Activated T-cell treated with anti-CD3 and anti-CD28 coated beads, Interleukin-2, amount 50 U/mL, for 72 hours (primary cell): ENCODE measurements at places on chromosomes 3 and 15. TPM values are rescaled to one million over a fixed set of nuclear protein-coding genes. Genes with fewer than 3 reads are reported as not detected.

DNA sequence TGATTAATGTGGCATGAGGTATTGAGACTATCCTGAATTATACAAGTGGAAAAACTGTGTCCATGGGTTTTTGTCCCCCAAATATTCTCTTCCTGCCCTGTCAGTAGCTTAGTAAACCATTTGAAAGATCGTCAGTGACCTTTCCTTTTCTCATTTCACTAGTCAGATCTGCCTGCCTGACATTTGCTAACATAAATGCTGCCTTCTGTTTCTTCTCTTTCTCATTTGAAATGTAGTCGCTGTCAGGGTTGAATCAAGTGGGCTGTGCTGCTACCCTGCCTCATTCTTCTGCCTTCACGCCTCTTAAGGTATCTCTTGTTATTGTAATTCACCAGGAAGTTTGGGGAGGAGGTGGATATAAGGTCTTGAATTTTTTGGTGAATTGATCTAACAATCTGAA lies 67.5 kb downstream of the LRCH3 start:
- DNase-seq = no peak

DNA sequence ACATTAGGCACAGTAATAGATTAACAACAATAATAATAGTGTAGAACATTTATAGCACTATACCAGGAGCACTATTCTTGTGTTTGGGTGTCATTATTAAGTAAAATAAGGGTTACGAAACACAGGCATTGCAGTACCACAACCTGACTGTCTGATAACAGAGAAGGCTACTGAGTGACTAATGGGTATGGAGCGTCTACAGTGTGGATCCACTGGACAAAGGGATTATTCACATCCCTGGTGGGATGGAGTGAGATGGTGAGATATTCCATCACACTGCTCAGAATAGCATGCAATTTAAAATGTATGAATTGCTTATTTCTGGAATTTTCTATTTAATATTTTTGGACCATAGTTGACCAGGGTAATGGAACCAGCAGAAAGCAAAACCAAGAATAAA lies 18.2 kb downstream of the MINDY4B start:
- no peak for DNase-seq

DNA sequence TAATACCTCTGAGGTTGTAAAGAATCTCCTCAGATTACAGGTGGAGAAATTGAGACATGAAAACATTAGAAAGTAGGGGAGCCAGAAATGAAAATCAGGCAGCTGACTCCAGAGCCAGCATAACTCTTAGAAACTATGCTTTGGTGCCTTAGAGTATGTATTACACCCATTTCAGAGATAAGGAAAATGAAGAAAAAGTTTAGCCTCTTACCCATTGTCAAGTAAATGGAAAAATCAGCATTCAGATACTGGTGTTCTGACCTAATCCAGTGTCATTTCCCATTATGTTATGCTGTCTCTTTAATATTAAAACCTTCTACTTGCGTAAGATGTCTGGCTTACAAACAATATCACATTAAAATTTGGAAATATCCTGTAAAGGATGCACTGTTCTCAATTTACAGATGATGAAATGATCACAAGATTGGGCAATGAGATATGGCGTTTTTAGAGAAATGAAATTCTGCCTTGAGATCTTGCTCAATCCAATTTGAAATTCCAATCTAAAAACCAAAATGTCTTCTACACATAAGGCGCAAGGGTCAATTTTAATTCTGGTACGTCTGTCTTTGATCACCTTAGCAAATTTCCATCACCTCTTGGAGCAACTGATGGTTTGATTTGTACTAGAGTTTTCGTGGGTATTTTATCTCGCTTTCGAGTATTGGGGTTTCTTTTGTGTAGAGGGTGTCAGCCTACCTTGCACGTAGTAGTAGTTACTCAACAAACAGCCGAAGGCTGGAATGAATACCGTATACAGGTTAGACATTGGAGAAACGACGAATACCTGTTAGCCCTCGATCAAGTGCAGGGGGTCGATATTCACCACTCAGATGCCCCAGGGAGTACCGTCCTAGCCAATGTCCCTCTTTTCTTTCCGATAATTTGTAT lies 902 bp upstream of the ZCWPW2 start:
- peak; percentile 1 for DNase-seq

DNA sequence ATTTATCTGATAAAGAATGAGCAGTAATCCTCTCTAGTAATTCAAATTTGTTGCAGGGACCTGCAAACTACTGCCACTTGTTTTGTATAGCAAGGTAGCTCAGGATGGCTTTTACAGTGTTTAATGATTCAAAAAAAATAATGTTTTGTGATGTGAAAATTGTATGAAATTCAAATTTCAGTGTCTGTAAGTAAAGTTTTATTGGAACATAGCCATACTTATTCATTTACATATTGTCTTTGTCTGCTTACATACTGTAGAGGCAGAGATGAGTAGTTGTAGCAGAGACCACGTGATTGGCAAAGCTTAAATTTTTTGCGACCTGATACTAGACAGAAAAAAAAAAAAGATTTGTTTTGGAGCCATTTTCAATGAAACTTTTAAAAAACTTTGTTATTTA lies 6.5 kb upstream of the UTS2B start:
- DNase-seq = no peak

DNA sequence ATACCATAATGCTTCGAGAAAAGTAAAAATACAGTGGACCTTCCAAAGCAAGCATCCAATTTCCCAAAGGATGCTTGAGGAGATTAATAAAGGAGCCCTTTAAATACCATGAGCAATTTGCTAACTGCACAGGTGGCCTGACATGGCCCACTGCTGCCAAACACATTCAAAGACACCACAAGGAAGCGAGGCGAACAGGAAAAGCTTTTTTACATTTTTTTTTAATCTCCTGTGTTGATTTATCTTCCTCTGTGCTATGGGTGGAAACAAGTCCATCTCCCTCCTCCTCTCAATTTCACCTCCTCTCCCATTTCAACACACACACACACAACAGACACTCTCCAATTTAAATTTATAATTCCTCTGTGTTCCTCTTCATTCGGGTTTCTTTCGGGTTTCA lies 243.4 kb downstream of the IGSF11 start:
- DNase-seq = no peak

DNA sequence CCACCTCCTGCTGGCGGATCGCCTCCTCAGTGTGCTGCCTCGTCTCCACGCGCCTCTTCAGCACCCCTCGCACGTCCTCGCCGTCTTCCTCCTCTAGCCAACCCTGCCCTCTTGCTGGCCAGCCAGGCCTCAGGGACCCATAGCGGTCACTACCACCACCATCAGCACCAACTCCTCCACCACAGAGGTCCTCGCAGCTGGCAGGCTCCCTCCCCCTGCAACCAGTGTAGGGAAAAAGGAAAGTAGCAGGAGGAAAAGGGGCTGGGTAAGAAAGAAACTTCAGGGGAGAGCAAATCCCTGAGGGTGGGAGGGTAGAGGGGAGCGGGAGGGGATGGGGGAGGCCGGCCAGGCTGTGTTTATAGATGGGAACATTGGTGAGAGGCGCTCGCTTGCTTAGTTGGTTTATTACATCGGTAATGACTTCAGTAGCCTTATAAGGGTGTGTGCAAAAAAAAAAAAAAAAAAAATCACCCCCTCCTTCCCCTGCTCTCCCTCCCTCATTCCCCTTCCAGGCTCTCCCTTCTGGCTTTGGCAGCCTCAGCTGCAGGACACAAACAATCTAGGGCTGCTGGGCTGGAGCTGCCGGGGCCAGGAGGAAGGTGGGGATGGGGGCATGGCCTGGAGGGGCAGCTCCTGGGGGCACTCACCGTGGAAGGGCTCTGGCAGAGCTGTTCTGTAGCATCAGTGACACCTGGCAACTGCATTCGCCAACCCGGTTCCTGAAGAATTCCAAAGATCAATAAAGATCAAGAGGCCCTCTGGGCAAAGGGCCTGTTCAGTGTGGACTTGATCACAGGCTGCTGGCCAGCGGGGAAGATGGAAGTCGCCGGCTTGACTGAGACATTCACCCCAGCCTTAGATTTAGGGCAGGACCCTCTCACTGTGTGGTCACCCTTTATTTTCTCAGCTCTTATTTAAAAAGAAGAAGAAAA lies 116.2 kb upstream of the HACD2 start:
- DNase-seq = no peak

DNA sequence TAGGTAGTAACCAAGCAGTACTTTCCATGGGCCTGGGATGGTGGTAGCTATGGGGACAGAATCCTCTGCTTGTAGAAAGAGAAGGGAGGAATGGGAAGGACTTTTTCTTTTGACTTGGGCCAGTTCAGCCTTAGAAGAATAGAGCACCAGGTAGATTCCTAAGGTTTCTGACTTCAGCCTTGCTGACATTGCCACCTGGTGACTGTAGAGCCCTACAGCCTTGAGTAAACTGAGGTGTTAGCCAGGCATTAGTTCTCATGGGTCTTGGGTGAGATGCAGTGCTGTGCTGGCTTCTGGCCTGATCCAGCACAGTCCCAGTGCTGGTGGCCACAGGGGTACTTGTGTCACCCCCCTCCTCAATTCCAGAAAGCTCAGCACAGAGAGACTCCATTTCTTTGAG lies 171.1 kb downstream of the ZBBX start:
- no peak for DNase-seq

- DNase-seq = no peak
Measured at GRCh38 chr3:65052101-65052500, 364.3 kb upstream of the ADAMTS9 start.

DNA sequence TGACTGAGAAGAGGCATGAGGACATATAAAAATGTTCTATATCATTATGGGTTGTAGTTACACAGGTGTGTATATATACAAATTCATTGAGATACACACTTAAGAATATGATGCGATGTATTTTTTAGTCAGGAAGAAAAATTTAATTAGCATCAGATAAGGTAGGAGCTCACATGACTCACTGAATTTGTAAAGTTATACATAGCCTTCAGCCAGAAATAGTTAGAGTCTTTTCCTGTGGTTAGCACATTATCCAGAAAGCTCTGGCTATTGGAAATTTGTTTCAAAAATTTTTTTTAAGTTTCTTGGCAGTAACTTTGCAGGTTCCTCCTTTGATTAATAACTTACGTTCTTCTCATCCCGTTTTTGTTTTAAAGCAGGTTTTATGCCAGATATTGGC lies 88.6 kb downstream of the STT3B start:
- DNase-seq = no peak

DNA sequence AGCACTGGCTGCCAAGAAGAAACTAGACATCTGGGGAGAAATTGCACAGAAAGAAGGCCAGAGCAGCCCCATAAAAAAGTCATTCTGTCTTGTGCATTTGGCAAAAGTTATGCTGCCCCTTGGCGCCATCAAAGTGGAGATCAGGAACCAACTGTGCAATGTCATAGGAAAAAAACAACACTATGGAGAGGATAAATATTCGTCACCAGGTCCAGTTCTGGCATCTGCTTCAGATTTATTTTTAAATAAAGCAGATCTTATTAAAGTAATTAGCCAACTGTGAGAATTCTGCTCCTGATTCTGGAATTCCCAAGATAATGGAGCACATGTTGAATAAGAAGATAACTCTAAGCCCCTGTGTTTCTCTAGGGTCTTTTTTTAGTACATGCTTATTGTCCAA lies 500.0 kb upstream of the IL12A start:
- DNase-seq = no peak

DNA sequence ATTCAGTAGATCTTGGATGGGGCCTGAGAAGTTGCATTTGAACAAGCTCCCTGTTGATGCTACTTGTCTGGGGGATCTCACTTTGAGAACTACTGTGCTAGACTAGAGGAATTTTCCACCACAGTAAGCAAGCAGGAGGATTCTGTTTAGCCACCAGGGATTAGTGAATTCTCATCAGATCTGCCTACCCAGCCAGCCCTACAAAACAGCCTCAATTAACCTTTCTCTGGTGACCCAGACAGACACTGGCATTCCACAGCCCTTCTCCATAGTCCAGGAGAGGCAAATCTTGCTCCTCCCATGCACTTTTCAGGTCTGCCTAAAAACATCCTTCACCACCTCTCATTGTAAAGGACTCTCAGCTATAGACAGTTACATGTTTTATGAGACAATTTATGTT lies 16.7 kb upstream of the MYH15 start:
- no peak for DNase-seq

- DNase-seq = no peak
Measured at GRCh38 chr15:40043927-40044716, 5.1 kb upstream of the SRP14 start.

DNA sequence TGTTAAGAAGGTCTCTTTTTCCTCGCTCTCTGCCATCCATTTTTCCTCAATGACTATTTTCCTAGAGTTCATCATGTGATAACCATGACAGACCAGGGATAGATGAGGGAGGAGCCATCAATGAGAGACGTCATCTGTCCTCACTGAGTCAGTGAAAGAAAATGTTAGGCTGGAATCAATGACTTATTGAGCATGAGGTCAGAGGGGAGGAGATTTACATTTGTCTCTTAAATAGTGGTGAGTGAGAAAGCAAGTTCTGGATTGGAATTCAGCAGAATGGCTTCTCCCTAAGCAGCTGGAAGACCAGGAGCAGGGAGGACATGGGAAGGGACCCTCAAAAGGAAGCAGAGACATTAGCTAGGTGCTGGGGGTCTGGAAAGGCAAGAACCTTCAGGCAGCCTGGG lies 28.2 kb upstream of the USP3 start:
- DNase-seq = no peak

DNA sequence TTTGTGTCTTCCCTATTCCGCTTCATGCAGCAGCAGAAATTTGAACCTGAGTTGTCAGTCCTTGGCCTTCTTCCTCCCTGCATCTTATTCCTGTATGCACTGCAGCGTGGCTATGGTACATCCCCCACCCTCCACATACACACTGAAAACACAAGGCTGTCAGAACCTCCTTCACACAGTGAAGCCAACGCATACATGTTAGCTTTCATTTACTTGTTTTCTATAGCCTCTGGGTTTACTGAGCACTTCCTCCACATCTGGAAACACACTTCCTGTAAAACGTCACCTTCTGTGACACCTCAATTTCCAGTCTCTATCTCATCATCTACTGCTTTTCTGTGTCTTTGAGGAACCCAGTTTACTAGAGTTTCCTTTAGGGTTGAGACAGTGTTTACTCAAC lies 47.0 kb downstream of the SUSD5 start:
- no peak for DNase-seq

Gene SNUPN
- 22.4 TPM for total RNA-seq

Gene ARPIN
- total RNA-seq = not detected

Gene CIB2
- 3.8 TPM for total RNA-seq

Gene PRKAR2A
- 35.7 TPM for total RNA-seq

Gene TRIM42
- total RNA-seq = not detected

Gene CYP8B1
- total RNA-seq = not detected
